ENCODE measurements at places on chromosomes 1 and 21.

GRCh38 chr1:231927431-231927830 is 300.8 kb downstream of the DISC1 start:
- no peak for DNase-seq

GRCh38 chr1:48127735-48128685 is 94.5 kb upstream of the SLC5A9 start:
- DNase-seq: no peak

DNA sequence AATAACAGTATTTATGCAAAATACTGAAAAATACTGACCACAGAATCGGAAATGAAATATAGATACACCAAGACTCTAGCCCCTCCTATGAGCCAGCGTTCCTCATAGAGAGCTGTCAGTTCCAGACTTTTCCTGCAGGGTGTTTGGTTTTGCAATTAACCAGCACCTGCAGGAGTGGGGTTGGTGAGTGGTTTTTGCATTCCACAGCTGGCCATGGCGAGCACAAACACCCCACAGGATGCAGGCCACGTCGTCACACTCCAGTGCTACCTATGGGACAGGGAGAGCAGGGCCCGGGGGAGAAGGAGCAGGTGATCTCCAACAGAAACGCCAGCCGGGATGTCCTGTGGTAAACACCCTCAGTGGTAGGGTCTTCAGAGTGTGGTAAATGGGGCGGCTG is 94.1 kb downstream of the ERG start:
- no peak for DNase-seq

DNA sequence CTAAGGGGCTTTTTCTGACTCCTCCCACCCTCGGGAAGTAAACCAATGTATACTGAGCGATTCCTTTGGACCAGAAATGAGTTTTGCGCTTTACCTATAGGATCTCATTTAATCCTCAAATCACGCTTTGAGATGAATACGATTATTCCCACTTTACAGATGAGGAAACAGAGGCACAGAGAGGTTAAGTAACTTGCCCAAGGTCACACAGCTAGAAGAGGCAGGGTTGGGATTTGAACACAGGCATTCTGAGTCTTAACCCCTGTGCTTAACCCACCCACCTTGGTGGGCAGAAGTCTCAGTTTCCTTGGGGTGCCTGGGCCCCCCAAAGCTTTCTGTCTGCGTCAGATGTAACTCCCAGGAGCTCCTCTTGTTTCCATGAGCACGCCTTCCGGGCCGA is 85.8 kb upstream of the ACTL8 start:
- DNase-seq: no peak

GRCh38 chr1:19877181-19877750 is 4.9 kb upstream of the OTUD3 start:
- no peak for DNase-seq

Data from transverse colon (tissue), 4 donors.